Stimulated activated CD8-positive, alpha-beta memory T cell treated with anti-CD3 and anti-CD28 coated beads, Interleukin-15, amount 100 ng/mL, for 24 hours (primary cell): ENCODE measurements at places on chromosomes 2 and 18.

GRCh38 chr18:25560369-25560768, 208.4 kb upstream of the ZNF521 start:
- no peak for DNase-seq

GRCh38 chr2:233373316-233373715, 19.0 kb downstream of the DGKD start:
- DNase-seq: no peak

DNA sequence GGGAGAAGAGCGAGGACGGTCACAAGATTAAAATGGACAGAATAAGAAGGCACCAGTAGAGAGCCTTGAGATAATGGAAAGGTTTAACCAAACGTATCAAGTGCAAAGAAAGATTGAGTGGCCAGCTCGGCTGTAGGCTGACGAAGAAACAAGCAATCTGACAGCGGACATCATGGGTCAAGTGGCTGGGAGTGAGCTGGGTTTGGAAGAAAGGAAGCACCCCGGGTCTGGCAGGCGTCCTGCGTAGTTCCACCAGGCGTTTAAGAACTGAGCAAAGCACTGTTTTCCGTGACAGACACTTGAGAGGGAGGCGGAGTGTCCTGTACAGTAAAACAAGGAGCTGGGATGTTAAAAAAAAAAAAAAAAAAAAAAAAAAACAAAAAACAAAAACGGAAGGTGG, 27.1 kb downstream of the DAPL1 start:
- no peak for DNase-seq

DNA sequence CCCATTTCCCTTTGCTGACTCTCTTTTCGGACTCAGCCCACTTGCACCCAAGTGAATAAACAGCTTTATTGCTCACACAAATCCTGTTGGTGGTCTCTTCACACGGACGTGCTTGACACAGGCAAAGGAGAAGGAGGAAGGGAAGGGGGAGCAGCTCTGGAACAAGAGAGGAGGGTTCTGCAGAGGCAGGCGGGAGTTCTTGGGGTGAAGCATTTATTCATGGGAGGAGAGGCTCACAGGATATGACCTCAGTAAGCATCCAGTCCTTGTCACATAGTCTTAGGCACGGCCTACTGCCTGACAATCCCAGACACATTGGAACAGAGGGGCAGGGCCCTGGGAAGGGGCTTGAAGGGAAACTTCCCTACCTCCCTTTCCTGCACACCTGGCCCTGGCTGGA, 171.7 kb upstream of the HS6ST1 start:
- DNase-seq: no peak

- no peak for DNase-seq
Measured at GRCh38 chr2:217149087-217149660, 289.3 kb upstream of the TNP1 start.

GRCh38 chr18:7824970-7825369, 257.9 kb downstream of the PTPRM start:
- no peak for DNase-seq

GRCh38 chr2:69945441-69945840, 16.0 kb downstream of the ASPRV1 start:
- no peak for DNase-seq

- no peak for DNase-seq
Measured at GRCh38 chr18:57443702-57444101, 8.5 kb downstream of the ONECUT2 start.

GRCh38 chr18:24176727-24177416, 38.0 kb downstream of the CABYR start:
- DNase-seq: peak; percentile 9

GRCh38 chr2:105287692-105288091, 41.8 kb downstream of the TGFBRAP1 start:
- no peak for DNase-seq

GRCh38 chr18:58863539-58864145, 1.0 kb upstream of the ZNF532 start:
- DNase-seq: no peak

DNA sequence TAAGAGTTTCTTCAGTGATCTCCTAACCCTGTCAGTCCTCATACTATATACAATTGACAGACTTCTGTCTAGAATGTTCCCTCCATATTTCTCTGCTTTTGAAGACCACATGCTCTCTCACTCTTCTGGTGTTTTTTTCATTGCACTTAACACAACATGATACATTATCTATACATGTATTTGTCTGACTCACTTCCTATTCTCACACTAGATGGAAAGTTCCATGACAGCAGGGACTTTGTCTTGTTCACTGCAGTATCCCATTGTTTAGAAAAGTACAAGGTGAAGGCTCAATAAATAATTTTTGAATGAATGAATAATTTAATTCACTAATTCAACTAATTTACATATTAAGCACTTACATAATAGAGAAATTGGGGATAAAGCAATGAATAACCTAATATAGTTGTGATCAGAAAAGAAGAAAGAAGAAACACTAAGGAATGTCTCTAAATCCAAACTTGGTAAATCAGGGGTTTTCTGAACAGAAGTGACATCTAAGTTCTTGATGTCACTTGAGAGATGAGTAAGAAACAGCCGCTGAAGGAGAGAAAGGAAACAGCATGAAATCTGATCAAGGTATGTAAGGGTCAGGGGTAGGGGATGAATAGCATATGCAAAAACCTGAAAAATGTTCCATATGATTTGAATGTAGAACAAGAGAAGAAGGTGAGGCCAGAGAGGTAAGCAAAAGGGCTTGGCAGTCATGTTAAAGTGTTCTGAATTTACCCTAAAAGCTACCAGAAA, 42.4 kb downstream of the MBD2 start:
- no peak for DNase-seq

- no peak for DNase-seq
Measured at GRCh38 chr2:235747786-235748091, 253.9 kb downstream of the AGAP1 start.

DNA sequence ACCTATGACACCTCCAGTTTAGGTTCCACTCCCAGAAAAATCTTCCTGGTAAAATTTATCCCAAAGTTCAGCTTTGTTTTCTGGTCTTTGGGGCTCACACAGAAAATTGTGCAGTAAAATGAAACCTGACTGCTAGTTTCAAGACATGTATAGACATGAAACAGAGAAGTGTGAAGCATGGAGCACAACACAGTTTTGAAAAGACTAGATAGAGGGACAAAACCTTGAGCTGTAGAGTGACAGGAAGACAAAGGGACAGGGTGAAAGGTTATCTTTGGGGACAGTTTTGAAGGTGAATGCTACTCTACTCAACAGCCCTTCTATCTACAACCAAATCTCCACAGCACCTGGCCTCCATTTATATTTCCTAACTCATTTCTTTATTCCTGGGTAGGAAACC, 352.6 kb downstream of the RBM43 start:
- DNase-seq: no peak

GRCh38 chr18:4842751-4843150, 354.3 kb downstream of the AKAIN1 start:
- DNase-seq: no peak

GRCh38 chr2:46430992-46431391, 48.4 kb upstream of the TMEM247 start:
- DNase-seq: no peak

DNA sequence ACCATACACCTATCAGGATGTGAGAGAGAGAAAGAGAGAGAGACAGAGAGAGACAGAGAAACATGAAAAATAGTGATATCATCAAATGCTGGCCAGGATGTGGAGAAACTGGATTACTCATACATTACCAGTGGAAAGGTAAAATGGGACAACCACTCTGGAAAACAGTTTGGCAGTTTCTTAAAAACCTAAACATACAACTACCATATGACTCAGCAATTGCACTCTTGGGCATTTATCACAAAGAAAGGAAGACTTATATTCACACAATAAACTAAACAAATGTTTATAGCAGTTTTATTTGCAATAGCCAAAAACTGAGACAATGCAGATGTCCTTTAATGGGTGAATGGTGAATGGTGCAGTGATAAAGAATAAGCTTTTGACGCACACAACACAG, 29.1 kb downstream of the SLC4A3 start:
- DNase-seq: no peak

DNA sequence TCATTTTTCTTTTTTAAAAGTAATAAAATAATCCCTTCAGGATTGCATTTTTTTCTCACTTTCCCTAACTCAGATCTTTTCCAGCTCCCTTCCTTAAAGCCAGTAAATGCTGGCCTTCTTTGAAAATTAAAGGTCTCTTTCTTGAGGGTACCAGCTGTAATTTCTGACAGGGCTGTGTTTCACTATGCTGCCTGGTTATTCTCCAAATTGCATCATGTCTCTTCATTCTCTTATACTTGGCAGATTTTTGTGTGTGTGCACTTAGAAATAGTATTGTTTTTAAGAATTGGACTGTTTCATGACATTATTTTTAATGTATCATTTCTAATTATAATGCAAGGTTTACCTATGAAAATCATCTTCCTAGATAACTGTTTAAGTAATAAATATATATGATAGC, 72.0 kb upstream of the EPB41L5 start:
- DNase-seq: no peak

GRCh38 chr2:238905224-238905623, 57.3 kb downstream of the TWIST2 start:
- no peak for DNase-seq

DNA sequence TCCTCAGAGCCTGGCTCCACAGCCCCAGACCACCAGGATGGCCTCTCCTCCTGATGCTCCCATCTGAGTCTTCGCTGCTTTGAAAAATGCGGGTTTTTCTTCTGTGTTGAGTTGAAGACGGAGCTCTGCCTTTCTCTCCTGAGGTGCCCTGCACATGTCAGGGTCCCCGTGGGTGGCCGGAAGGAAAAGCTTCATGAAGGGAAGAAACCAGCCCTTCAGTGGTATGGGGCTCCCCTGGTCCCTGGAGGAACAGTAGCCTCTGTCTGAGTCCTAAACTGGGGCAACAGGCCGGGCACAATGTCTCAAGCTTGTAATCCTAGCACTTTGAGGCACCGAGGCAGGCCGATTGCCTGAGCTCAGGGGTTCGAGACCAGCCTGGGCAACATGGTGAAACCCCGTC, 54.7 kb upstream of the CAB39 start:
- DNase-seq: no peak

GRCh38 chr2:88933980-88934379, 242.5 kb downstream of the RPIA start:
- DNase-seq: no peak

DNA sequence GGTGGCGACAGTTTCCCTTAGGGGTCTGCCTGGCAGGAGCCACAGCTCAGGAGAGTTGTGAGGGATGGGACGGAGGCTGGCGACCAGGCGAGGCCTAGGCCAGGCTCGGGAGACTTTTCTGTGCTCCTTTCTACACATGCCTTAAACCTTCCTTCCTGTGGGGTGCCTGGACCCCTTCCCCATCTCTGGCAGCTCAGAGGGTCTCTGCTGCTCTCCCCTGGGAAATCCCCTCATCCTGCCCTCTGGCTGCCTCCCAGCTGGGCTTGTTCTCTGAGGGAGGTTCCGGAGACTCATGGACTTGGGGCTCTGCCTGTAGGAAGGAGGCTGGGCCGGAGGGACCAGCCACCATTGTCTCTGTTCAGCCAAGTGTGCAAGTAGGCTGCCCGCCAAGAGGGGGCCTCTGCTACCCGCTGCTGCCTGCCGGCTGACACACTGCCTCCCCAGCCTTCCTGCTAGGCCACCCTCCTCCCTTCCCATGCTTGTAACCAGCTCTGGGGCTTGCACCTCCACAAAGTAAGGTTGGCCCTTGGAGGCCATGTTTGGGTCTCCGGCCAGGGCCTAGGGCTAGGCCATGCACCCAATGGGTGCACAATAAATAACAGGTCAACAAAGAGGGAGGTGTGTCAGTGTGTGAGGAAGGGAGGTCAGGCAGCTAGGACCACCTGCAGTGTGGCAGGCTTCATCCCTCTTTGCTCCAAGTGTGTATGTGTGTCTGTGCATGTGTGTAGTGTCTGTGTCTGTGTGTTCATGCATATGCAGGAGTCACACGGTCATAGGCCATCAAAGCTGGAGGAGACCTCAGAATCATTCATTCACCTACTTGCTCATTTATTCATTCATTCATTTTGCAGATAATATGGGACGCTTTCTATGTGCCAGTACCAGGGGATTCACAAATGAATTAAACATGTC, 28.8 kb downstream of the PSD4 start:
- no peak for DNase-seq

DNA sequence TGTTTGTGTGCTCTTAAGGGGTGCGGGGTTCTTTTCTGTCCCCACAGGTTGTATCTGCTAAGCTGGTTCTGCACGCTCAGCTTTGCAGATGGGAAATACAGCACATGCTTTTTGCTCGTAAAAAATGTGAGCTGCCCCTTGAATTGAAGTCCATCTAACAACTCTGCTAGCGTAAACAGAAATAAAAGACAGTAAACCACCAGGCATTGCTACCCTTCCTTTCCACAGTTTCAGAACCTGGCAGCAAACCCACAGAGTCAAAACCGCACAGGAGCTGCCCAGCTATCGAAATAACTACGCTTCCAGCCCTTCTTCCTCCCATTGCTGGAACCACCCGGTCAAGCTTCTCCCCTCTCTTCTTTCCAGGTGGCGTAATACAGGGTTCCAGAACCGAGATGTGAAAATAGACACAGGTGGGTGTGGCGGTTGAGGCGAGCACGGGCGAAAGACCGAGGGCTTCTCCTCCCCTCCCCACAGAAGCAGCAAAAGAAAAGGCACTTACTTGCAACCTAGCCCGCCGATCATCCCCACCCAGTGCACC, 479 bp downstream of the SCN9A start:
- no peak for DNase-seq

DNA sequence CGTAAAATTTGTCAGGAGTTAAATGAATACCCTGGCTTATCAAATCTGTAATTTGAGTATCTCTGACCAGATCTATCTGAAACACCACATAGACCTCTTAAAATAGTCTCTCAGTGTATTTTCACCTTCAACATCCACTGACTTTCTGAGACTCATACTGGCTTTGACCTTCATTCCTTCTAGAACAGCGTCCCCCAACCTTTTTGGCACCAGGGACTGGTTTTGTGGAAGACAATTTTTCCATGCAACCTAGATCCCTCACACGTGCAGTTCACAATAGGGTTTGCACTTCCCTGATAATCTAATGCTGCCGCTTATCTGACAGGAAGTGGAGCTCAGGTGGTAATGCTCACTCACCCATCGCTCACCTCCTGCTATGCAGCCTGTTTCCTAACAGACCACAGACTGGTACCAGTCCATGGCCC, 3.2 kb downstream of the NBAS start:
- no peak for DNase-seq

GRCh38 chr2:159217676-159218075, 68.8 kb downstream of the WDSUB1 start:
- DNase-seq: no peak

DNA sequence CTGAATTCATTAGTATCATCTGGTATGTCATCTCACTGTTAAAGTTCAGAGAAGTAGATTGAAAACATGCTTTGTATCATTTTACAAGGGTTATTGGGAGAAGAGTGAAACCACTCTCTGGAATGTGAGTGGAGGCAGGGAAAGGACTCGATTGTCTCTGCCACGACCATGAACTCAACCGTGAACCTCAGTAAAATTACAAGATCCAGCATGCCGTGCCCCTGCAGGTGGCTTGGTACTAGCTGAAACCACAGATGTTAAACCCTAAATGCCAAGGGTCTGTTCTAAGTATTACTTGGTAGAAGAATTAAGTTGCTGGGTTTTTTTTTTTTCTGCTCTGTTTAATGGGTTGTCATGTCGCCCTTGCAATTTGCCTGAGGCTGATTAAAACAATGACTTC, 197.2 kb downstream of the MYO3B start:
- no peak for DNase-seq
